Occipital lobe (tissue), 3 donors: ENCODE measurements at places on chromosomes 2 and 18. TPM values are rescaled to one million over a fixed set of nuclear protein-coding genes. Genes with fewer than 3 reads are reported as not detected.

DNA sequence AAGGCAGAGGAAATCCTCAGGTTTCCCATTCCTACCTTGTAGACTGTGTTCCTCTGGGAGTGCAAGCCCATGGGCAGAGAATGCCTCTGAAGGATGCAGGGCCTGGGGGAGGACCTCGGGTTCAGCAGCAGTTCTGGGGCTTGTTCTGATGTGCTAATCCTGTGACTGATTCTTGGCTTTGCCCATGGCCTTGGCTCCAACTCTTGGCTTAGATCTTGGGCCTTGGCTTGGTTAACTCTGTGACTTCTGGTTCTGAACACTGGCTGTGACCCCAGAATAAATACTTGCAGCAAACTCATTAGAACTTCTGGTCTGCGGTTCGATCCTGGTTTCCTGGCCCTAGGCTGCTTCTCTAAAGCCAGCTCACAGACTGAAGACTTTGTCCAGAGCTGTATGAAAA is 366.9 kb upstream of the ZEB2 start:
- no peak for DNase-seq

DNA sequence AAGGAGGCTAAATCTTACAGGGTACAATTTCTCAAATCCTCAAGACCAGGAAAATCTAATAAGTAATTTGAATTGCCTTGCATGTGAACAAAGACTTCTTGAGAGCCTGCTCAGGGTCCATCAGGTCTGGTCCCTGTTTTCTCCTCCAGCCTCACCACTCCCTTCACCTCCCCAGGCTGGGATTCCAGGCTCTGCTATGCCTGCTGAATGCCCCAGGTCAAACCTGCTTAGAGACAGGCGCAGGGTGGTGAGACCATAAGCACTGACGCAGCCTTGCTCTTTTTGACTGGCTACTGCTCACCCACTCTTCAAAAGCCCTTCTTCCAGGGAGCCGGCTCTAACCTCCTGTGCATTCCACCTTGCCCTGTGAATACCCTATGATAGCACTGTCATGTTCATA is 356.4 kb upstream of the ACVR2A start:
- DNase-seq, result no peak

DNA sequence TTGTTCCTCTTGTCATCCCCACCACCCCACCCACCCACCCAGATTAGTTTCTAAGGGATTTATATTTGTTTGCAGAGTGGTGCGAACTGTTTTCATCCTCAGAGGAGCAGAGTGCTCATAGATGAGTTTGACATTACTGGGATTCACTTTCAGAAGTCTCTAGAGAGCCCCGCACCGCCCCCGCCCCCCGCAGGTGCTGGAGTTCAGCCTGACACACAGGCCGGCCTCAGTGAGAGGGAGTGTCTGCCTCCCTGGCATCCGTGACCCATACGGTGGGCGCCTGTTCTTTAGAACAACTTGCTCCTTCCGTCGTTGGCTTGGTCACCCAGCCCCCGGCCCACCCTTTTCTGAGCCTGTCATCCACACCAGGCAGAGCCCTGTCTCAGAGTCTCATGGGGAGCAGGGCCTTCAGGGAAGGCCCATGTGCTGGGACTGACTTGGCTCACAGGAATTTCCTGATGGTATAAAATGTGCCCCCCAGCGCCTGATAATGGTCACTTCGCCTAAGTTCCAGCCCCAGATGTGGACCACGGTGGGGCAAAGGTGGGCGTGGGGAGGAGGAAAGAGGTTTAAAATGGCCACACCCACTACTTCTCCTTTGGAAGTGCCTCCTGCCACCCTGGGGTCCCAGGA is 44.3 kb downstream of the HPCAL1 start:
- DNase-seq, result no peak

Gene UGP2
- total RNA-seq, result 83.9 TPM

Gene KIAA2012
- 0.47 TPM for total RNA-seq

- DNase-seq, result no peak
These were observed 117.6 kb downstream of the TFCP2L1 start for GRCh38 chr2:121167411-121167810.
